ENCODE measurements at places on chromosomes 5 and 9.

DNA sequence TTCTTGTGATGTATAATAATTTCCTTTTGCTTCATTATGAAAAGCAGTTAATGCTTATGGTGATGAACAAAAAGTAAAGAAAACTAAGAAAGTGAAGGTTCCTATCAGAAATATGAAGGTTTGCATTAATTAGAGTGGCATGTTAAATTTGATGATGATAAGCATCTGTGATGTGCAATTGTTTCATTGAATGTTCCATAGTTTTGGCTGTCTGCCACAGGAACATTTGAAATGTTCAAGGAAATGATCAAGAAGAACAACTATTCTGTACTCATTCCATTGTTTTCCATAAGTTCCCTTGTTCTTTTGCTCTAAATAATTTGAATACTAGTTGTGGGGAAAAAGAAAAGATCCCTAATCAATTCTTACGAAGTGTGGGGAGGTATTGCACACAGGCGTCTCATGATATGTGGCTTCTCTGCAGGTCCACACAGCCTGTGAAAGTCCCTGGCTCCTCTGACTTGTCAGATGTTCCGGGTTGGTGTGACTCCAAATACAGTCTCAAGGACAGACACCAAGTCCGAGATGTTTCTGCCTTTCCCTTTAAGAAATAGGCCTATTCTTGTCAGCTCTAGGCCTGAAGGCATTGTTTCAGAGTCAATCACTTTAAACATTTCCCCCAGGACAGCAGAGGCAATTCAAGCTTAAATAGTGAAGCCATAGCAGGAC is 152.6 kb upstream of the MAST4 start:
- DNase-seq = no peak

DNA sequence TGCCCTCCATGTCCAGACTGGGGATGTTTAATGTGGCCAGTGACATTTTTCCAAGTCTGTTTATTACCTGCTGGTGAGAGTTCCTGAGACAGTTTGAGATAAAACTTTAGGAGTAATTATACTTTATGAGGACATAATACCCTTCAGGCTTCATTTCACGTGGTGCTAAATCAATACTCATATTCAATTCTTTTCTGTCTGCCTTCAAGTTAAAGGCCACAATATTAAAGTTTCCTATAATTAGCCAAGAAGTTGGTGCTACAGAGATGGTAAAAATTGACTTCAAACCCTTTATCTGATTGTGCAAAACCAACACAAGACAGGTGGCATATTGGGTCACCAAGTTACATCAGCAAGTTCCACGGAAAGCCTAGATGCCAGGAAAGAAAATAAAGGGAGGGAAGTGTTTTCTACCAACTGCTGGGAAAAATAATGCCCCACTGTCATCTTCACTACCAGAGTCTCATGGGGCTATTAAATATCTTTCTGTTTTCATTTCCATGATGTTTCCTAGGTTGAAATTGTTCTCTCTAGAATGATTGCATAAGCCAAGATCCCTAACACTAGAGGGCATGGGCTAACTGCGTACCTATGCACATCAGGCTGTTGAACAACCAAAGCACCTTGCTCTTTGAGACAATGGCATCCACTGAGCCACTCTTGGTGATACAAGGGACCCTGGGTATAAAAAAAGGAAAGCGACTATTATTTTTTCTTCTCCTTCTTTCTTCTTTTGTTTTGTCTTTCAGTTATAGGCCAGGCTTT is 68.7 kb downstream of the INSYN2B start:
- no peak for DNase-seq

- no peak for DNase-seq
Measured at GRCh38 chr9:133349965-133350616, 2.1 kb downstream of the RPL7A start.

- DNase-seq = no peak
Measured at GRCh38 chr5:55385227-55385626, 77.4 kb downstream of the MTREX start.

Data from activated naive CD8-positive, alpha-beta T cell treated with anti-CD3 and anti-CD28 coated beads, Interleukin-2, amount 50 U/mL, for 24 hours (primary cell).